ENCODE measurements at places on chromosomes 4 and X.

DNA sequence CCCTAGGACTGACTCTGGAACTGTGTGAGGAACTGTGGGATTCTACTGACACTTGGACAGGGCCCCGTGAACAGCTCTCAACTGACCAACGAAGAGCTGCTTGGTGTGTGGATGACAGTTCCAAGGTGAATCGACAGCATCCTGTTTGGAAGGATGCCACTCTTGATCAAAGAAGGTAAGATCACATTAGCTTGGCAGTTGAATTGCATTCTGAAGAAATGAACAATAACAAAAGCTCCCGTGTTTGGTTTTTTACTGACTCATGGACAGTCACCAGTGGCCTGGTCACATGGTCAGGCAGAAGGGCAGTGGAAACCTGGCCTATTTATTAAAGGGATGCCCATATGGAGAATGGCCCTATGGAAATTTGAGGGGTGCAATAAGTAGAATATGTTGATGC is 33.1 kb upstream of the GPR34 start:
- DNase-seq, result no peak

- no peak for DNase-seq
These were observed 130.6 kb upstream of the ATP6AP2 start for GRCh38 chrX:40449956-40450706.

DNA sequence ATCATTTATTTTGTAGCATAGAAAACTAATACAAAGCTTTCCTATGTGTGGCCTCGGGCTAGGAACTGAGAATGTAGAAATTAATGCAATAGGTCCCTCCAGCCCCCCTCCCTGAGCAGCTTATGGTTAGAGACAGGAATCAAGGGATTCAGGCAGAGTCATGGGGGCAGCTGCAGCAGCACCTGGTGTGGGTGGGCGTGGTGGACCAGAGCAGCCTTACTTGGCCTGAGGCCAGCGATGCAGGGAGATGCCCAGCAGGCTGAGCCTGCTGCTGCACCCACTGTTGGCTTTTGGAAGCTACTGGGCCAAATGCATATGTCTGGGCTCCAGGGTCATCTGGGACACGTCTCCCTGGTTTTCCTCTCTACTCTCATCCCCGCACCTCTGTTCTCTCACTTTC is 74.0 kb downstream of the STK32B start:
- no peak for DNase-seq

- DNase-seq, result no peak
These were observed 14.1 kb upstream of the SYTL4 start for GRCh38 chrX:100745806-100746537.

GRCh38 chr4:86152454-86152853 is 207.4 kb downstream of the MAPK10 start:
- no peak for DNase-seq

DNA sequence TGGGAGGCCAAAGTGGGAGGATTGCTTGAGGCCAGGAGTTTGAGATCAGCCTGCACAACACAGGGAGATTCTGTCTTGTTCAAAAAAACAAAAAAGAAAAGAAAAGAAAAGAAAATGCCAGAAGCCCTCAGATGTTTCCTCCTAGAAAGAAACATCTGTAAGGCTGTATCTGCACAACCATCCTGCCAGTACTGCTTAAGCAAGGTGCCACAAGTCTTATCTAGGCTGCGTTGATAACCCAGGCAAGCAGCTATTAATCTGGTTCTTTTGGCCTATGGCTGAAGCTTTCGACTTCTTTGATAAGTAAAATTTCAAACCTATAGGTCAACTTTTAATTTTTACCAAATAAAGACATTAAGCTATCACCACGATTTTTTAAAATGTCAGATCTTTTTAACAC is 3.1 kb downstream of the COX18 start:
- no peak for DNase-seq
